HT-29 (cell line): ENCODE measurements at places on chromosomes 6 and 20. TPM values are rescaled to one million over a fixed set of nuclear protein-coding genes. Genes with fewer than 3 reads are reported as not detected.

GRCh38 chr6:40164345-40164755 is 230.1 kb upstream of the MOCS1 start:
- peak; percentile 81 for DNase-seq

DNA sequence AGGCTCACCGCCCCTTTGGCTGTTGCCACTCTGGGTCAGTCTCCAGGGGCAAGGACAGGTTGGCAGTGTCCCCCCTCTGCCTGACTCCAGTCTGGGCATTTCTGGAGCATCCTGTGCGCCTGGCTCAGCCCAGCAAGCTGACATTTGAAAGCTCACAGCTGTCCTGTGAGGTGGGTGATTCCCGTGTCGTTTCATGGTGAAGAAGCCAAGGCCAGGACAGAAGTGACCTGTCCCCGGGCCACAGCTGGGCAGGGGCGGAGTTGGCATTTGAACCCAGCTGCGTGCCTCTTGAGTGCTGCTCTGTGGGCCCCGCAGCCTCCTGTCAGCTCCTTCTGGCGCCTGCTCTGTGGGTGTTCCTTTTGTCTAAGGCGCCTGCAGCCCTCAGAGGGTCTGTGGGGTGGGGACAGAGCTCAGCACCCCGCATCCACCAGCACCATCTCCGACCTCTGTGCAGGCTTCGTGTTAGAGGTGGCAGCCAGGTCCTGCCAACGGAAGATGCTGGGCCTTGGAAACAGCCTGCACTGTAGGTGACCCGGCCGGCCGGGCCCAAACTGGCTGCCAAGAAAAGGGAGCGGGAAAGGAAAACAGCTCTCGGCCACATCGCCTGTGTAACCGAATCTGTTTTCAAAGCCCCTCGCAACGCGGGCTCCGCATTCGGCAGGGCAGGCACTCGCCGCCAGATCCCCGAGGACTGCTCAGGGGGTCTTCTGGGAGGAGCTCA is 5.8 kb upstream of the GATA5 start:
- no peak for DNase-seq

- DNase-seq, result no peak
Measured at GRCh38 chr6:11824986-11825385, 46.4 kb upstream of the ADTRP start.

DNA sequence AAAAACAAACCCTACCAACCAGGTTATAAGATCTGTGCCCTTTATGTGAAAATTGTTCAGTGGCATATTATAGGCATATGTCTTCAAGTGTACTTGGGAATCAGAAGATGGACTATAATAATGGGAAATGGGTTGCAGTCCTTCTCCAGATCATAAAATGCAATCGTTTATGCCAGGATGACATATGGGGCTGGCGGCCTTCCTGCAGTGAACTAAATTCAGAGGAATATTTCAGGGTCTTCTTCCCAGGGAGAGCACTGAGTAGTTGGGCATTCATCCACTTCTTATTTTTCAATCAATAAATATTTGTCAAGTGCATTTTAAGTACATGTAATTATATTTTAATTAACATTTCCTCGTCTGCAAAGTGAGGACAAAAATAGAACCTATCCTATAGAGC is 176.2 kb upstream of the CNR1 start:
- no peak for DNase-seq

The NUP153 gene
- total RNA-seq, result 29.3 and 31.3 TPM in 2 replicates

DNA sequence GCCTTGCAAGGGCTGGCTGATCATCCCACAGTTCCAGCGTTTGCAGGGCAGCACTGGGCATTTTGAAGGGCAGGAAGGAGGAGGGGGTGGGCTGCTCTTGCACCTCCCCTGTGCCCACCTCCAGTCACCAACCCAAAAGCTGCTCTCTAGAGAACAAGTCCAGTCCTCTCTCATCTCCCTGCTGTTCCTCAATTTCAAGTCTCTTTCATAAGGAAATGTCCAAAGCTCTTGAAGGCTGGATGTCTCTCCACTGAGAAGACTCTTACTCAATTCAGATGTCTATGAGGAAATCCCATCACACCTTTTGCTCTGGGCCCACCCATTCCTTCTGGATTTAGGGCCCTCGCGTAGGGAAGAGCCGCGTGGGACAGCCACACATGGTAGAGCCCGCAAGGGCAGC is 31.7 kb downstream of the WRNIP1 start:
- no peak for DNase-seq

GRCh38 chr20:59737073-59737666 is 132.8 kb downstream of the PHACTR3 start:
- no peak for DNase-seq

DNA sequence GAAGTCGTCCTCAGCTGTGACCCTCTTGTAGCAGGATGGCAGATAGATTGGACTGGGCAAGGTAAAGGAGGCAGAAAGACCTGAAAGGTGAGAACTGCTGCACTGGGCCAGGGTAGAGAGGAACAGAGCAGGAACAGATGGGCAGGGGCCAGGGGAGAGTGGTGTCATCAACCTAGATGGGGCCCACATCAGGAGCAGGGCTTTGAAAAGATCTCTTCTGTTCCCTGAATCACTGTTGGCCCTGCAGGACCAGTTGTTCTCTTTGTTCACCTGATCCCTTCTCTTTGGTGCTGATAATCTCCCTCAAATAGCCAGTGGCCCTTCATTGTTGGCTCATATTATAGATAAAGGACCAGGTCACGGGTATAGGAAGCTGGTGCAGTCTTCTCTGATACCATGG is 59.9 kb downstream of the DTD1 start:
- DNase-seq, result no peak

- DNase-seq, result no peak
Measured at GRCh38 chr6:167757249-167757648, 69.5 kb upstream of the AFDN start.

The TP53TG5 gene
- total RNA-seq, result 0.23 and 1.6 TPM in 2 replicates

- DNase-seq, result no peak
Measured at GRCh38 chr6:52497652-52498408, 77.7 kb downstream of the EFHC1 start.

DNA sequence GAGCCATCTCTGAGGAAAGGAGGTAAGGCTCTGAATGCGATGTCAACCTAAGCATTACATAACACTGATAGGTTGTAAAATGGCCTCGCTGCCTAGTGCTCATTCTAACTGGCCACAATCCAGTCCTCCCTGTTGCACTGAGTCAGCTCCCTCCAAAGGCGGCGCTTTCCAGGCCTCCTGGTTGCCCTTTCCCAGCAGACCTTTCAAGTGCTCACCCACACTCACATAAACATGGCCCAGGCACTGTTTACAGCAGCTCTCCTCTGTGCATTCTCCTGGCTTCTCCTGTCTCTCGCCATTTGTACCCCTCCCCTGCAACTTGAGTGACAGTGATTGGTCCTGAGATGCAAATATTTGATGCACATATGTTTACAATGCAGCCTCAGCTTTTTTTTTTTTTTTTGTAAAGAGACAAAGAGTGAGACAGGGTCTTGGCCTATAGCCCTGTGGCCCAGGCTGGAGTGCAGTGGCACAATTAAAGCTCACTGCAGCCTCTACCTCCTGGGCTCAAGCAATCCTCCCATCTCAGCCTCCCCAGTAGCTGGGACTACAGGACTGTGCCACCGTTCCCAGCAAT is 36.8 kb upstream of the PRND start:
- DNase-seq, result no peak

- DNase-seq, result no peak
Measured at GRCh38 chr20:1775117-1775516, 117.5 kb upstream of the SIRPG start.

The ZSCAN23 gene
- 0.64 and 1.1 TPM in 2 replicates for total RNA-seq

The OR2B6 gene
- total RNA-seq, result not detected in 2 replicates

The SCGN gene
- not detected in 2 replicates for total RNA-seq

The CABLES2 gene
- total RNA-seq, result 9.5 and 9.8 TPM in 2 replicates

- DNase-seq, result peak; percentile 71
Measured at GRCh38 chr6:140921366-140922226, 1211.1 kb upstream of the GJE1 start.

- no peak for DNase-seq
Measured at GRCh38 chr6:39543095-39543494, 182.1 kb downstream of the KIF6 start.

GRCh38 chr6:76861403-76861802 is 601.9 kb downstream of the HTR1B start:
- peak; percentile 55 for DNase-seq

The FRK gene
- 2.0 and 2.1 TPM in 2 replicates for total RNA-seq

DNA sequence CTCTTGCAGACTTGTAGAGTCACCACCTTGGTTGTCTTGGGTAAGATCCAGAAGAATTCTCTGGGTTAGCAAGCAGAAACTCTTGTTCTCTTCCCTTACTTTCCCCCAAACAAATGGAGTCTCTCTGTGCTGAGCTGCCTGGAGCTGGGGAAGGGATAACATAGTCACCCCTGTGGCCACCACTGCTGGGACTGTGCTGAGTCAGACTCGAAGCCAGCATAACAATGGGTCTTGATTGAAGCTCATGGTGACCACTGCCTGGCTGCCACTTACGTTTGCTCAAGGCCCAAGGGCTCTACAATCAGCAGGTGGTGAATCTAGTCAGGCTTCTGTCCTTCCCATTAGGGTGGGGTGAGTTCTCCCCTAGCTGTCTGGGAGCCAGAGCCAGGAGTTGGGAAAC is 15.4 kb upstream of the ERVFRD-1 start:
- no peak for DNase-seq

- no peak for DNase-seq
Measured at GRCh38 chr6:113004470-113005270, 657.5 kb downstream of the RFPL4B start.

DNA sequence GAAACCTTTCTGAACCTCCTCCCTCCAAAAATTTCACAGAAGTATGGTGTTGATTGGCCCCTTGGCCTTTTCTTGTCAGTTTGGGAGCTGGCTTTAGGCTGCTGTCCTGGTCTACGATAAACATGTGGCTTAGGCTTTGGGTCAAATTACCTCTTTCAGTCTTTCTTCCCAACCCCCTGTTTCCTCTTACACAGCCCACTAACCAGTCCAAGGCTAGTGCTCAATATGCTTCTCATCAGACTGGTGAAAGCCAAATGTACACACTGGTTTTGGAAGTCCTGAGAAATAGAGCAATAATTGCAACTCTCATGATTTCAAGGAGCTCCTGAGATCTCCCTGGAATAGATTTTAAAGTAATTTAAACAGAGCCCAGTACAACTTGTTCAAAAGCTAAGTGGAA is 933.7 kb upstream of the GJE1 start:
- DNase-seq, result no peak

GRCh38 chr6:30882759-30883684 is 1.3 kb upstream of the DDR1 start:
- DNase-seq, result peak; percentile 81

DNA sequence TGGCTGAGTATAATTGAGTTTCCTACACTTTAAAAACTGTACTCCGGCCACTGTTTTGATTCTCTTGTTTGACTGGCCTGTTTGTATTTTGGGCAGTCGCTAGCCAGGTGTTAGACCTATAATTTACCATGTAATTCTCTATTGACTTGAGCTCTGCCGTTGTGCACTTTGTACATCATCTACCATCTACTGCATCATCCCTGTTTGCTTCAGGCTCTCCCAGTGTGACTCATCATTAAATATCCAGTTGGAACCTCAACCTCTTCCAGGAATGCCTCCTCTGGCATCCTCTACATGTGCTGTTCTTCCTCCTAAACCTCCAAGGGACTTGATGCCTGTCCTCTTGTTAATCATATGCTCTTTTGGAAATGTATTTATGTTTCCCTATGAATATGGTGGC is 72.3 kb downstream of the FARS2 start:
- DNase-seq, result no peak

GRCh38 chr6:52937908-52938307 is 28.4 kb upstream of the GSTA3 start:
- DNase-seq, result no peak

GRCh38 chr6:106591111-106591825 is 38.0 kb downstream of the RTN4IP1 start:
- peak; percentile 18 for DNase-seq

- peak; percentile 72 for DNase-seq
Measured at GRCh38 chr20:23446505-23446904, 6.2 kb downstream of the CST11 start.

GRCh38 chr20:37816003-37816402 is 86.9 kb upstream of the VSTM2L start:
- DNase-seq, result no peak

DNA sequence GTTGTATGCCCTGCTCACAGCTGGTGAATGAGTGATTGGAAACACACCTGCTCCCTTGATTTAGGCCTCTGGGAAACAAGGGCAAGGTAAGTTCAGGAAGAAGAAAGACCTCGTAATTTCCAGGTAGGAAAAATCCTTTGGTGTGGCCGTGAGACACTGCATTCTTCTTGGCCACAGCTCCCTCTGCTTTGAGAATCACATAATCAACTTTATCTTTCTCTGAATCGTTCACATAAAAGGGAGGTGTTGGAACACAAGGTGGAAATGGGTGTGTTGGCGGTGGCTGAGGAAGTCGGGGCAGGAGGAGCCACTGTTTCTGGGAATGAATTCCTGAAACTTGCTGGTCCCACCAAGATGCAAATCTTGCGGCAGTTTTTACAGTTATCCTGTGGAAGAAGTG is 25.9 kb downstream of the FAM209B start:
- peak; percentile 14 for DNase-seq

DNA sequence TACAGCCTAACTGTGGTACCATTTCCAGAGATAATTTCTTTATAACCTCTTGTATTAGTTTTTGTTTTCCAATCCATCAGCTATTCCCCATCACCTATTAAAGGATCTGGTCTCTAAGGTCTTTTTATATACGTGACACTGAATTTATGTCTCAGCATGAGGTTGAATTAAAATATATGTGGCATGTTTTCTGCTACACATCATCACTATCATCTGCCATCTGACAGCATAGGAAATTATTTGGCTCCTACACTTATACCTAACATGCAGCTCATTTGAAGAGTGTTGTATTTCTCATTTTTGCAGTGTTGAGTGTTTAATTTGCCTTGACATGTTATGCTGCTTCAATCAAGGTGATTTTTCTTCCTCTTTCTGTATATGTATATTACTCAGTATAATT is 100.3 kb downstream of the LIN28B start:
- no peak for DNase-seq

DNA sequence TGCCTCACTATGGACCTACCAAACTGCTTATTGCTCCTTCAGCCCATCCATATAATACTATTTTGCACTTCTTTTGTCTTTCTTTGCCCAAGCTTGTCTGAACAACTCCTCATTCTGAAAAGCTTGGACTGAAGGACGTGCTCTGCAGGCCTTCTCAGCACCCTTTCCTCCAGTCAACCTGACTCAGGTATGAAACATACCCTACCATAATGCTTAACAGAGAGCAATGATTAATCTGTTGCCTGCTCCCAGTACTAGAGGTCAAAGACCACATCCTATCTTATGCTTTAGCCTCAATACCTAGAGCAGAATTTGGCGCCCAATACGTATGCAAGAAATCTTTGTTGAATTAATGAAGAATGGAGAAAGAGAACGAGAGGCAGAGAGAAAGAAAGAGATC is 55.2 kb downstream of the ATXN1 start:
- DNase-seq, result no peak

DNA sequence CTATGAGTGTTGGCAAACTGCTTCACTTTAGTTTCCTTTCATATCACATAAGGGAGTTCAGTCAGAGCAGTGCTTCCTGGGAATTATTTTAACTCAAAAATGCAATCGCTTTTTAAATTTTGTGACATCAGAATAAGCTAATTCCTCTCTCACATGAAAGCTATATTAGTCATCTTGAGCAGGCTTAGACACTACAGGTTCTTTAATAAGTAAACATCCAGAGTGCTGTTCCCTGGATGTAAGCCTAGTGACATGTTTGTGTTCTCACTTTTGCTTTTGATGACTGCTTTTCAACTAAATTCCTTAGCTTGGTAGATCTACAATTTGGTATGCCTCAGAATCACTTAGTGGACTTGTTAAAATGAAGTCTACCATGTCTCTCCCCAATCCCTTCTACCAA is 252.7 kb upstream of the POU3F2 start:
- DNase-seq, result no peak
